ENCODE measurements at places on chromosomes 11 and 22.

GRCh38 chr11:541433-541885, 4.1 kb downstream of the LRRC56 start:
- no peak for DNase-seq

- peak; percentile 39 for DNase-seq
Measured at GRCh38 chr11:120893440-120894201, 130.3 kb upstream of the TBCEL start.

DNA sequence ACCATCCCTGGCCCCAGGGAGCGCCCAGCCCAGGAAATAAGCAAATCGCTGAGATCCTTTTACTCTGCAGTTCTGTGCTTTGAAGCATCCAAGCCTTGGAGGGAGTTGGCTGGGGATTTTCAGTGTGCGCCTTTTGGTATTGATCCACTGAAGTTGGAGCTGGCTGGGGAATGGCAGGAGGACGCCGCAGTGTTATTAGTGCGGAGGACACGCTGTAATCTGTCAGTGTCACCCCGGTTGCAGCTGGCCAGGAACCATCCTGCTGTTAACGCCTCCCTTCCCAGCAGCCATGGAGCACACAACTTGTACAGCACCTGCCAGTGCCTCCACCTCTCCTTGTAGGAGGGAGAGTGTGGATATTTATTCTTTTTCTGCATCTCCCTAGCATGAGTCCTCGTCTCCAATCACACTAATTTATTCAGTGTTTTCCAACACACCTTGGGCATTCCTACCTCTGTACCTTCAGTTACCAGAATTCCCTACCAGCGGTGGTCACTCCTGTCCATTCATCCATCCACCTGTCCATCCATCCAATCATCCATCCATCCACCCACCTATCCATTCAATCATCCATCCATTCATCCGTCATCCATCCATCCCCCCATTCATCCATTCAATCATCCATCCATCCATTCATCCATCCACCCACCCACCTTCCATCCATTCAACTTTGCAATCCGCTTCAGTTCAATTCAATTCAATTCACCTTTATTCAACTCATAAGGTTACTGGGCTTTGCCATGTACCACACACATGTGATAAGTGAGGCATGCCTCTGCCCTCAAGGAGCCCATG, 21.9 kb upstream of the EIF3D start:
- no peak for DNase-seq

GRCh38 chr11:19829109-19829837, 116.6 kb downstream of the NAV2 start:
- no peak for DNase-seq

DNA sequence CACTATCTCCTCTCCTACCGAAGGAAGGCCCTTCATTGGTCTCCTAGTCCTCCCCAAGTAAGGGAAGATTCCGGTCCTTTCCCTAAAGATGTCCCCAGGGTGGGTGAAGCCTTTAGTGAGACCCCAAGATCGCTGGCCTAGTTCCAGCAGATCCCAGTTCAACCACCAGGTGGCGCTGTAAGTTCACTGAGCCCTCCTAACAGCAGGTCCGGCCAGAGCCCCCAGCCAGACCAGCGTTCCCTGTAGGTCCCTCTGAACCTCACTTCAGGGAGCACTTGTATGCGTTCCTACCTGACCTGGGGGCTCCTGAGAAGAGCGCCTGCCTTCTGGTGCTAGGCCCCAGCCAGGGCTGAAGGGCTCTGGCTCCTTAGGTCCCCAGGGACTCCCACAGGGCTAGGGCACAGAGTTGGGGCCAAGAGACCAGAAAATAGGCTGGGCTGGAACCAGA, 38.1 kb downstream of the LMO1 start:
- peak; percentile 91 for DNase-seq

DNA sequence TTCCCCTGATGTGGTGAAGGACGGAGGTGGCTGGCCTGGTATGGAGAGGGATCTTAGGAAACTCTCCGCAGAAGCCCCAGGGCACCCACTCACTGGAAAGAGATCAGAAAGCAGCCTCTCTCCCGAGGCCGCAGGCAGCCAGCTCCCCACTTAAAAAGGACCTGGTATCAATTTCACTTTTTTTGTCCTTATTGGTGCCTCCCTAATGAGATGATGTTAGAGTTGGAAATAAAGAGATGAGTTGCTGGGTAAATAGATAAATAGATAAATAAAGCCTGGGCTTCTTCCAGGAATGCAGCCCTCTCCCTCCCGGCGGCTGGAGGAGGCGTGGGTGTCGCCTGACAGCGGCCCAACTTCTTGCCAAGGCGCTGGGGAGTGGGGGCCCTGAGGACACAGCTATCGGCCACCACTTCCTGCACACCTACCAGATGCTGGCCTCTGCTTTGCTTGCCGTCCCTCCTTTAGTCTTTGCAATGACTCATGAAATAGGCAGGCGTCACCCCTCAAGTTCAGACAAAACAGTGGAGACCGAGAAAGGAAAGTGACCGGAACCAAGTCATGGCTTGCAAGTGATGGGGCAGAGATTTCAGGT, 42.9 kb downstream of the LINC01488 start:
- no peak for DNase-seq
